ENCODE measurements at places on chromosomes 5 and 9. TPM values are rescaled to one million over a fixed set of nuclear protein-coding genes. Genes with fewer than 3 reads are reported as not detected.

GRCh38 chr9:95003689-95004410, 277.4 kb downstream of the AOPEP start:
- peak; percentile 77 for DNase-seq

DNA sequence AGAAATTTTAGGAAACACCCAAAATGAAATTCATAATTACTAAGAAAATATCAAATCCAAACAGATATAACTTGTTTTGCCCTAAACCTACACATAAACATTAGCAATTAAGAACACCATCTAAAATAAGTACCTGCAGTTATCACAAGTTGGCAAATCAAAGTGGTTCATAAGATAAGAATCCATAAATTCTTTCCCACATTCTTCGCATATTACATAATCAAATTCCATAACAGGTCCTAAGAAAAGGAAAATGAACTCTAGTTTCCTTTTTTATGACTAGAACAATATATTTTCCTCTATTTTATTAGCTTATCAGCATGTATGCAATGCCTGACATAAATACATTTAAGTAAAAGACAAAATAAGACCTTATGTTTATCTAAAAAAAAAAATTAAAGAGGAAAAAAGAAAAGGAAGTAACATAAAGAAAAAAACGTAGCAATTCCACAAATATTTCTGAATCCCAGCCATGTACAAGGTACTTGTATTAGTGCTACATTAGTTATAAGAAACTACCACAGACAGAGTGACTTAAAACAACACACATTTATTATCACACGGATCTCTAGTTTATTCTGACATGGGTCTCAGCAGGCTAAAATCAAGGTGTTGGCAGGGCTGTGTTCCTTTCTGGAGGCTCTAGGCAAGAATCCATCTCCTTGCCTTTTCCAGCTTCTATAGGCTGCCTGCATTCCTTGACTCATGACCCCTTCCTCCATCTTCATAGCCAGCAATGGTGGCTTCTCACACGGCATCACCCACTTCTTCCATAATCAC, 7.5 kb downstream of the XPA start:
- no peak for DNase-seq

GRCh38 chr9:131298341-131298740, 8.8 kb downstream of the PLPP7 start:
- no peak for DNase-seq

- DNase-seq, result no peak
These were observed 60.5 kb downstream of the BAAT start for GRCh38 chr9:101324245-101324804.

- DNase-seq, result no peak
These were observed 179.1 kb downstream of the AOPEP start for GRCh38 chr9:94905606-94906005.

DNA sequence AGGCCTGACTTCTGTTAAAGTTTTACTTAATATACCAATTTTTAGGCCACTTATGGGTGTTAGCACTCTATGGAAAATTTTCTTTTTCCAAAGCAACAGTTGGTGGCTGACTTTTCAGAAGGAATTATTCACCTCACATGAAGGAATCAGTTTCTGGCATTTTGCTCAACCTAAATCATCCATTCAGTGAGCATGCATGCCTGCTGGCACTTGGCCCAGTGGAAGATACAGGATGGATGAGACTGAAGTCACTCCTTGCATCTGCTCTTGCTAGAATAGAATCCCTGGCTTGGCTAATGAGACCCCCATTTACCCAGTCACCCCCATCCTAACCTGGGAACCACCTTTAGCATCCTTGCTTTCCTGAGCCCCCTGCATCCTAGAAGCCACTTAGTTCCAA, 131.7 kb downstream of the WDR41 start:
- no peak for DNase-seq

DNA sequence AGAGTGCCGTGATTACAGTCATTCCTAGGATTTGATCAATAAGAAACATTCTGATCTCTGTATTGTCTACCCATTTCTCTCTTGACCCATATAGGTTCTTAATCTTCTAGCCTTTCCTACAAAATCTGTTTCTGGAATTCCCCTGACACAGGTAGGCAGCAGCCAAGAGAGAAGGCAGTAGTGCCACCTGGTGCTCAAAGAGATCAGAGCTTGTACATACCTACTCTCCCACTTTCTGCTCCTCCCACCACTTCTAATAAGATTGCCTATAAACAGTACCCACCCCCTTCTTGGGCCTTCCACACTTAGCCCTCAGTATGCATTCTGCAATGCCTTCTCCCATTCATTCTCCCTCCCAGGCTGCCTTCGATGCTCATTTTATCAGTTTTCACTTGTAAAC, 117.4 kb upstream of the RORB start:
- DNase-seq, result no peak

GRCh38 chr9:36873247-36873875, 160.7 kb downstream of the PAX5 start:
- DNase-seq, result peak; percentile 65

DNA sequence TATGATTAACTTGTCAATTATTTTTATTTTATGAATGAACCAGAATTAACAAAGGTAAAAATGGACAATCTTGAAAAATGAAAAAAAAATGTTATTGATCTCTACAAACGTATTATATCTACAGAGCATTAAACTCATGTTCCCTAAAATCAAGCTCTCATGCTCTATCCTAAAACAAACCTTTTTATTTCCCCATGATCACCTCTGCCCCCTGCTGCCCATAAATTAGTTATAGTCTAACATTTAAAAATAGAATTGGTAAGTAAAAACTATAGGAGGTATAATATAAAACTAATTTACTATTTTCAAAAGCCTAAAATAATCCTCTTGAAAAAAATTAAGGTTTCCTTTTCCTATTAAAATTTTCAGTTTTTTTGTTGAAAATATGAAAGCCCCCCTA, 168.0 kb upstream of the POU5F2 start:
- DNase-seq, result no peak

GRCh38 chr5:30981576-30981975, 211.9 kb upstream of the CDH6 start:
- no peak for DNase-seq

Gene PCDHA4
- total RNA-seq, result 0.10 TPM

Gene PRRX2
- 0.20 TPM for total RNA-seq

Measured in left ventricle myocardium superior (tissue), 1 donor.